Cerebellar nuclear complex (tissue), 1 donor: ENCODE measurements at places on chromosomes 12 and 14.

DNA sequence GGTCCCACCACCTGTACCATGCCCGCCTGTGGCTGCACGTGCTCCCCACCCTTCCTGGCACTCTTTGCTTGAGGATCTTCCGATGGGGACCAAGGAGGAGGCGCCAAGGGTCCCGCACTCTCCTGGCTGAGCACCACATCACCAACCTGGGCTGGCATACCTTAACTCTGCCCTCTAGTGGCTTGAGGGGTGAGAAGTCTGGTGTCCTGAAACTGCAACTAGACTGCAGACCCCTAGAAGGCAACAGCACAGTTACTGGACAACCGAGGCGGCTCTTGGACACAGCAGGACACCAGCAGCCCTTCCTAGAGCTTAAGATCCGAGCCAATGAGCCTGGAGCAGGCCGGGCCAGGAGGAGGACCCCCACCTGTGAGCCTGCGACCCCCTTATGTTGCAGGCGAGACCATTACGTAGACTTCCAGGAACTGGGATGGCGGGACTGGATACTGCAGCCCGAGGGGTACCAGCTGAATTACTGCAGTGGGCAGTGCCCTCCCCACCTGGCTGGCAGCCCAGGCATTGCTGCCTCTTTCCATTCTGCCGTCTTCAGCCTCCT lies 1.1 kb downstream of the INHBE start:
- peak; percentile 8 for DNase-seq

GRCh38 chr12:24544368-24544767 lies 404.5 kb downstream of the BCAT1 start:
- DNase-seq, result no peak

DNA sequence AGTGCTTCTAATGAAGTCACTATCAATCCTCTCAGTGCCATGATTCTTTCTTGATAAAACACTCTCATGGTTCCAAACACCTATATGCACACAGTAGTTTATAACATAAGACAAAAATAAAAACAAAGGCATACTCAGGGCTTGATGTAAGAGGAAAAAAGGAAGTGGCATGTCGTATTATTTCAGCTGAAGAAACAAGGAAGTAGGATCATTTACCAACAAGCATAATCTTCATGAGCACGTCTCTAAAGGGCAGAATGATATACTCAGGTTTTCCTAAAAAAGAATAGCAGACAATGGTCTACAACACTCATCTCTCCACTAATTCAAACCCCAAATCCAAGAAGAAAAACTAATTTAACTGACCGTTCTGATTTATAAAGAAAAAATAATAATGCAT lies 33.9 kb downstream of the NUMB start:
- DNase-seq, result no peak

DNA sequence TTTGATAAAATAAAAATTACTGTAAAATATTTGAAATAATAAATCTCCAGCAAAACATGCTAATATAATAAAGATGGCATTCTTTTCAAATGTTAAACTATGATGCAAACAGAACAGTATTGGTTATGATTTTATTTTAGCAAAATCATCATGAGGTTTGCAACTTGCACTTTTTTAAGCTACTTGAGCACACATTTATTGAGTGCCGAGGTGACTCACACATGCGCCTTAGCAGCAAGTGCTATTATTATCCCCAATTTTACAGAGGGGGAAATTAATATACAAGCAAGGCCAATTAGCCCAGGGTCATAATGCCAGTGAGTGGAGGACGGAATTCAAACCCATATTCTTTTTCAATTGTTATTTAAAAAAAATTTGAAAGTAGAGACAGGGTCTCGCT lies 7.3 kb downstream of the DYRK4 start:
- DNase-seq, result no peak

GRCh38 chr14:36583242-36583892 lies 953 bp upstream of the NKX2-8 start:
- DNase-seq, result no peak

DNA sequence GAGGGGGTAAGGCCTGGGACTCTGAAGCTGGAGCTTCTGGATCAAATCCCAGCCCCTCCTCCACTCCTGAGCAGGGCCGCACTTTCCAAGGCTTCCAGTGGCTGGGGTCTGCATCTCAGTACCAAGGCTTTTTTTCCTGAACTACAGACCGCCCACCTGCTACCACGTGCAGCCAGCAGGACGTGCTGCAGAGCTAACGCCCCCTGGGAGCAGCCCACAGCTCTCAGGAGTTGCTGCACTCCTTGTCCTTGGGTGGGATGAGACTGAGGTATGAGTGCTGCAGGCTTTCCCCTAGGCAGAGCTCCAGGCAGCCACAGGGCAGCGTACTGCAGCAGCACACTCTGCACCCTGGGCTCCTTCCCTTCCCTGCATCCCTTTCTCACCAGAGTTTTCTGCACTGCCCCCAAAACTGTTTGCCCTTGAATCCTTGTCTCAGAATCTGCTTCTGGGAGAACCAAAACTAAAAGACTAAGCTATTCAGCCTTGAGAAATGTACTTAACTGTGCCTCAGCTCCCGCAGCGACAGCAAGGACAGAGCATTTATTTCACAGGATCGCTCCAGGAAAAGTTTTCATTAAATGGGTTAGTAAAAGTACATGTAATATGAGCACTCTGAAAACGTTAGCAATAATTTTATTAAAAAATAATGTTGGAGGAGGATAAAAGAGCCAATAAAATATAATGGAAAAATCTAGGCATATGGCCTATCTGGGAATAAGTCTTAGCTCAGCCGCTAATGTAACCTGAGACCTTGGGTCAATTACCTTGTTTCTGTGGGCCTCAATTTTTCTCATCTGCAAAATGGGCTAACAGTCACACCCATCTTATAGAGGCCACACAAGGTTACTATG lies 25.5 kb downstream of the RBM19 start:
- no peak for DNase-seq

- no peak for DNase-seq
Measured at GRCh38 chr14:42421377-42422078, 814.9 kb downstream of the LRFN5 start.

DNA sequence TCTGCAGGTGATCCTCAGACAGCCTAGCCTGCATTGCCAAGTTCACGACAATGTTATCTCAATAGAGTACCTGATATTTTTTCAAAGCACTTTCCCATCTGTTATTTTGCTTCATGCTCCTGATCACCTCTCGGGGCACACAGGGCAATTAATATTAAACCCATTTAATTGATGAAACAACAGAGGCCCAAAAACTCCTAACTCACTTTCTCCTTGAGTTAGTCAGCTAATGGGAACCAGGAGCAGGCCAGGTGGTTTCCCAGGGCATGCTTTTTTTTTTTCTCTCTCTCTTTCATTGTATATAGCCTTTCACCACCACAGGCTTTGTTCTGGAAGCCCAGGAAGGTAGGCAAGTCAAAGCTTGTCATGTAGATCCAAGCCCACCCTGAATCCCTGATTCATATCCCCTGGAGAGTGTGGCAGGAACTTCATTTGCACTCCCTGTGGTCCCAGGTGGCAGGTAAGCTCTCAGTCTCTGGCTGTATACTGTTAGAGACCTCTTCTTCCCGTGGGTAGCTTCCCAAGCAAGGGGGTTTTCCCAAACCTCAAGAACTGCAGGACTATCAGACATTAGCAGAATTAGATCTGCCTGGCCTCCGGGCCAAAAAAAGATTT lies 41.6 kb upstream of the MAP1LC3B2 start:
- DNase-seq, result no peak

- no peak for DNase-seq
Measured at GRCh38 chr12:93361151-93361919, 16.4 kb upstream of the NUDT4 start.

GRCh38 chr12:55705782-55706402 lies 1.8 kb downstream of the ITGA7 start:
- DNase-seq, result no peak

- DNase-seq, result no peak
Measured at GRCh38 chr12:25524366-25524765, 28.7 kb downstream of the LMNTD1 start.
